ENCODE measurements at places on chromosomes 4 and X. TPM values are rescaled to one million over a fixed set of nuclear protein-coding genes. Genes with fewer than 3 reads are reported as not detected.

The RHOH gene
- not detected for total RNA-seq

The ZFP92 gene
- total RNA-seq = 0.34 TPM

The AFF2 gene
- total RNA-seq = 0.14 TPM

The SUPT20HL1 gene
- not detected for total RNA-seq

The TRIML2 gene
- under 0.01 TPM for total RNA-seq

The PPP4R3C gene
- not detected for total RNA-seq

The FMR1NB gene
- not detected for total RNA-seq

The RBMX gene
- total RNA-seq = 71.1 TPM

The FAM53A gene
- total RNA-seq = 1.1 TPM

The ARL13A gene
- not detected for total RNA-seq

The TMEM255A gene
- total RNA-seq = 0.43 TPM
